ENCODE measurements at places on chromosomes 1 and 21.

GRCh38 chr1:78274814-78275213, 216.0 kb upstream of the PTGFR start:
- DNase-seq: no peak

- peak; percentile 58 for DNase-seq
Measured at GRCh38 chr1:145977486-145978470, 13.3 kb downstream of the POLR3GL start.

GRCh38 chr21:41832596-41833496, 46.3 kb downstream of the PRDM15 start:
- no peak for DNase-seq

DNA sequence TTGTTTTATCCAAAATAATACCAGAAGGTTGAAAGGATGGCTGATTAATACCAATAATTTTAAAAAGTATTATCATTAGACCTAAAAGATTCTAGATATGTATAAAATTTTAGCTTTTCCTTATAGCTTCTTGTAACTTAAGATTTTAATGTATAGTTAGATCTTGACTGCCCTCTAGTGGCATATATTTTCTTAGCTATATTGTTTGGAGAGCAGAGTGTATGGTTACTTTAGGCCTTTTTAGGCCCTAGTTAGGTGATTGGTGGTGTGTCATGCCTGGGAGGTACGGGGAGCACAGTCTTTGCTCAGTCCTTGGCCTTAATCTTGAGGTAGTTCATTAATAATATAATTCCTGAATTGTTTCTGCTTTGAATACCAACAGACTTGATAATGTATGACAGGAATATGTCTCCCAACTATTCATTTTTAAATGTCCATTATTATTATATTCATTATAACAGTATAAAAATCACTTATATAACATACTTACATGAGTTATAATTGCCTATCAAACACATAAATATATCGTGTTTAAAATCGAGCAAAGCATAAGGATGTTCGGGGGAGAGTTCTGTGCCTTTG, 328.4 kb downstream of the ZP4 start:
- DNase-seq: no peak

GRCh38 chr1:244968471-244968871, 104.1 kb upstream of the HNRNPU start:
- DNase-seq: no peak

DNA sequence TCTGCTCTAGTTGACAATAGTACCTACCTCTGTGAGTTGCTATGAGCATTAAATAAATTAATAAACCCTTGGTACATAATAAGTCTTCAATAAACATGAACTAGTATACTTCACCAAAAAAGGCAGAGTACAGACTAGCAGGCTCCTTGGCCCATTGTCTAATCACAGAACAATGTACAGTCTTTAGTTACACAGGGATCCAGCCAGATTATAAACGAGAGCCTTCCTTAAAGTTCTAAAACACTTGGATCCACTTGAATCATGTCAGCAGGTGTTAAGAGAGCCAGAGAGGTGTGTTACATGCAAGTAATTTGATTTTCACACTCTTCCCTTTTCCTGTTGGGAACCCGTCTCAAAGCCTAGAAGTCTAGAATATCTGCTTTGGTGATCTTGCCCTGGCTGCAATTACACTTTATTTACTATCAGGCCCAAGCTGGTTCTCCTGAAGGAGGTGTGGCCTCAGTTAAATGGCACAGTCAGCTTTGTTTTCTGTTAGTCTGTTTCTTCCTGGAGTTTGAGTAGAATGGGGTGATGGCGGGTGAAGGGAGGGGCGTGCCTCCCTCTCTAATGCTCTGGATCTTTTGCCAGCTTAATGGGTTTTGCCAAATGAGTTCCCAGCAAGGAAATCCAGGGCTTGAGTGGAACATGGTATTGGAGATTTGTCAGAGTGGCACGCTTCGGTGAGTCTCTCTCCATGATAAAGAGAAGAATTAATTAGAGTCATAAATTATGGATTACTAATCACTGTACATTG, 570.9 kb upstream of the CAMK1G start:
- DNase-seq: no peak

All from stimulated activated CD8-positive, alpha-beta memory T cell treated with anti-CD3 and anti-CD28 coated beads, Interleukin-4, amount 100 ng/mL, for 1 hour (primary cell).